ENCODE measurements at places on chromosomes 7 and 10. TPM values are rescaled to one million over a fixed set of nuclear protein-coding genes. Genes with fewer than 3 reads are reported as not detected.

Gene CALML3
- not detected for total RNA-seq

Gene ANKRD61
- total RNA-seq, result not detected

Gene C7orf33
- not detected for total RNA-seq

DNA sequence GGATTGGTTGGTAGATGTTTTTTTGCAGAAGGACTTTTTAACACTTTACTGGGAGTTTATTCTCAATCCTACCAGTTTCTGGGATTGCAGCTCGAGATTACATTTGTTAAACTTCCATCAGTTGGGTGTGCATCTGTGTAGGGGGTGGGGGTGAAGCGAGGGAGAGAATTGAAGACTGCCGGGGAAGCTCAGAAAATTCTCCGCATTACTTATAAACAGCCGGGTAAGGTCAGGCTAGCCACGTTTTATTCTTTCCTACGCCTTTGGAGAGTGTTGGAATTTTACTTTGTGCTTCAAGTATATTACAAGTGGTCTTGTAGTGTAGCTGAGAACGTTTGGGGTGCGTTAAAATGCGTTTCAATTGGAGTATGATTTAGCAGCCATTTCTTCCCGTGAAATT is 1.1 kb downstream of the PALS2 start:
- peak overlapping the region; percentile 77 for H3K27ac ChIP-seq
- H3K4me3 ChIP-seq, result peak overlapping the region; percentile 79
- no peak for DNase-seq
- no peaks in the 10 kb centered on the region for H3K27me3 ChIP-seq

GRCh38 chr10:19832699-19833098 is 16.5 kb downstream of the PLXDC2 start:
- no peak overlapping the region for H3K27ac ChIP-seq
- H3K36me3 ChIP-seq, result no peaks in the 10 kb centered on the region
- peaks cover 16% of the 10 kb centered on the region for H3K4me1 ChIP-seq
- no peaks in the 10 kb centered on the region for H3K27me3 ChIP-seq
- no peak for DNase-seq

DNA sequence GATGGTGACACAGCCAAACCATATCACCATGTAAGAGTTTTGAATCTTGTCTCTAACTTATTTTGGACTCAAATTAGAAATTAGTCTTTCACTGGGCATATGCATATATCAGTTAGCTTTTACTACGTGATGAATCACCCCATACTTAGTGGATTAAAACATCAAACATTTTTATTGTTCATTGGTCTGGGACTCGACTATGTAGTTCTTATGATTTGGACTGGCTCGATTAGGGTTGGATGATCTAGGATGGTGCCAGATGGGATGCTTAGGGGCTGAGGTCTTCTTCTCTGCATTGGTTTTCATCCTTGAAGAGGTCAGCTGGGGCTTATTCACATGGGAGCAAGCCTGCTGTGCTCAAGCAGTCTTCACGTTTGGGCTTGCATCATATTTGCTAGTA is 264.9 kb downstream of the EXOC4 start:
- no peak overlapping the region for H3K4me3 ChIP-seq
- H3K27me3 ChIP-seq, result no peaks in the 10 kb centered on the region
- no peaks in the 10 kb centered on the region for H3K36me3 ChIP-seq
- H3K4me1 ChIP-seq, result no peaks in the 10 kb centered on the region

DNA sequence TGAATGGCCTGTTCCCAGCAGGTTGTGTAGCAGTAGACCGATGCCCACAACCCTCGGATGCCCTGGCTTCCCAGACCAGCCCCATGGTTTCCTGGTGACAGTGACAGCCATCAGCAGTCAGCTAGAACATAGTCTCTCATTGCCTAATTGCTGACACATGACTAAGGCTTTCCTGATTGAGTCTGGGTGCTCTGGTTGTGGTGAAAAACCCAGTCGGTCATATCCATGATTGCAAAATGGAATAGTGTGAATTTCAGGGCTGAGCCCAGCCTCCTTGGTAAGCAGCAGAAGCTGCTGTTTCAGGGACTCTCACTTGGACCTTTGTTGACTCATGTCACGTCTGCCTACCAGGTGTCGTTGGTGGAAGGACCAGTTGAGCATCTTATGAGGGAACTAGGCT is 36.6 kb downstream of the POR start:
- no peak overlapping the region for H3K4me3 ChIP-seq
- peaks cover 13% of the 10 kb centered on the region for H3K4me1 ChIP-seq
- DNase-seq, result no peak
- H3K27me3 ChIP-seq, result no peaks in the 10 kb centered on the region

DNA sequence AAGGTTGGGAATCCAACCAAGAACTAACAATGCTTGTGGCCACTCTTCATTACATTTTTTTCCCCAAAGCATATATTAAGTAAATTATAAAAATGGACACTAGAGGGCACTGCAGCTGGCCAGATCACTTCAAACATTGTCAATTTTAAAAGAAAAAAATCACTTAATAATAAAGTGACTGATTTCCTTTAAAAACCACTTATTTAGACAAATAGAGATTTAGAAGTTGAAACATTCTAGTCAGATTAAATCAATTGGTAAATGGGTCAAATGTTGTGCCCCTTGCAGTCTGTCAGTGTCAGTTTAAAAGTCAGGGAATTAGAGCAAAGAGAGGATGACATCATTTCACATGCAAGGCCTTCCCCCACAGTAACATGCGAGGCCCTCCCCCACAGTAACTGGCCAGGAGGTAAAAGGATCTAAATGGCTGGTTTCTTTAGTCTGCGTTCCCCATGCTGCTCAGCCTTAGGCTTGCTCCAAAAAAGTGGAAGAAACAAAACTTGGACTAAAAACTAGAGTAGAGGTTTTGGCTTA is 177.9 kb downstream of the SKAP2 start:
- no peak for DNase-seq
- H3K4me3 ChIP-seq, result no peak overlapping the region
- no peaks in the 10 kb centered on the region for H3K27me3 ChIP-seq
- no peaks in the 10 kb centered on the region for H3K36me3 ChIP-seq
- peaks cover 88% of the 10 kb centered on the region for H3K4me1 ChIP-seq
- H3K27ac ChIP-seq, result peak overlapping the region; percentile 60
